ENCODE measurements at places on chromosomes 2 and 18.

- DNase-seq = no peak
These were observed 151.2 kb downstream of the RNF144A start for GRCh38 chr2:7068457-7068856.

DNA sequence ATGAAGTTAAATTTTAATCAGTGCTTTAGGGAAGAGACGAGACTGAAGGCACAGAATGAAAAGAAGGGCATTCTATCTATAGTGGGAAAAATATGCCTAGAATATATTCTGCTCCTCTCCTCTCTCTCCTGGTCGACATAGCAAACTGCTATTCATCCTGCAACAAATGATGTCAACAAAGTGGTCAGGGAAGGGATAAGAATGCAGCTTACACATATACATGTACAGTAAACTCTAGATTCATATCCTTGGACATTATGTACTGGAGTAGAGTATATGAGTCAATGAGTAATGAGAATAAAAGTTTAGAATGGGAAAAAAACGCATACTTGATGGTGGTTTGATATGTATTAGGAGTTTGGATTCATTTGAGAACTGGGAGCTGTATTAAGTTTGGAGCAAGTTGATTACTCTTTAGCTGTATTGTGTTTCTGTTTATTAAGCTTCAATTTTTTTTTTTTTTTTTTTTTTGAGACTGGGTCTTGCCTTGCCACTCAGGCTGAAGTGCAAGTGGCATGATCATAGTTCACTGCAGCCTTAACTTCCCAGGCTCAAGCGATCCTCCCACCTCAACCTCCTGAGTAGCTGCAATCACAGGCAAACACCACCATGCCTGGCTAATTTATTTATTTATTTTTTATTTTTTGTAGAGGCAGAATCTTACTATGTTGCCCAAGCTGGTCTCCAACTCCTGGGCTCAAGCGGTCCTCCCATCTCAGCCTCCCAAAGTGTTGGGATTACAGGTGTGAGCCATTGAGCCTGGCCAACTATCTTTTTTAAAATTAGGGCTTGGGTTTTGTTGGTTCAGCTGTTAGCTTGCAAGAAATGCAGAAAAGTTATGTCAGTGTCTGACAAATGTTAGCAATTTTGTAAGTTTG, 53.8 kb downstream of the STAT1 start:
- DNase-seq = no peak

GRCh38 chr2:111161971-111162370, 41.3 kb downstream of the BCL2L11 start:
- no peak for DNase-seq

- DNase-seq = no peak
These were observed 334.2 kb upstream of the LRRTM1 start for GRCh38 chr2:80638783-80639182.

DNA sequence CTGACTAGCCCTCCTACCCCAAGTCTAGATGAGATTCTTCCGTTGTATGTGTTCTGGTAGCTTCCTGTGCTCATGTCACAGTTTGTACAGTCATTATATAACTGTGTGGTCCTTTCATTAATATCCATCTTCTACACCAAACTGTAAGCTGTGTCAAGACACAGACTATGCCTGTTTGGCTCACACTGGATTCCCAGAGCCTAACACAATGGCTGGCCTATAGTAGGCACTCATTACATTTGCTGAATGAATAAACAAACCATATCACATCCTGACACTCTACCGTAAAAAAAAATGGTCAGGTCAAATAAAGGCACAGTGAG, 72.6 kb downstream of the ANKRD44 start:
- DNase-seq = no peak

- no peak for DNase-seq
These were observed 435.7 kb downstream of the TXNL1 start for GRCh38 chr18:56202678-56203077.

- DNase-seq = no peak
These were observed 63.6 kb downstream of the SLC35F5 start for GRCh38 chr2:113692698-113693428.

GRCh38 chr18:24846138-24846537, 385.7 kb downstream of the HRH4 start:
- DNase-seq = no peak
